ENCODE measurements at places on chromosomes 4 and X.

DNA sequence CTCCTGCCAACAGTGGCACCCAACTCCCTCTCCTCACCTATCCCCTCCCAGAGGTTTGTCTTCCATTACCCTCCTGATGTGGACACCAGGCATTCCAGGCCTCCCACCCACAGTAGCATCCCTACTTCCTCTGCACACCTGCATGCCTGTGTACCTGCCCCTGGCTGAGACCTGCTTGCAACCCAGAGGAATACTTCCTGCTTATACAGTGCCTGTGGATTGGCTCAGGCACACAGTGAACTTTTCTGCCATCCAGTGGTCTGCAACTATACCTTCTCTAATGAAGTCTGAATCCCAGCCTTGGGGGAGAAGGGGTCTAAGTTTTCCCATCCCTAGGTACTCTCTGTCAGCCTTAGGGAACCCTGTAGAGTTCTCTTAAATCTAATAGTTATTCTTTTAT is 169.9 kb downstream of the IQCM start:
- no peak for DNase-seq

- peak; percentile 64 for DNase-seq
Observed at GRCh38 chr4:168978001-168978700, 31.9 kb downstream of the CBR4 start.

- no peak for DNase-seq
Observed at GRCh38 chr4:1208266-1208961, 36.0 kb upstream of the SPON2 start.

GRCh38 chr4:48195374-48195773 is 61.3 kb upstream of the TXK start:
- peak; percentile 32 for DNase-seq

GRCh38 chr4:174198396-174198795 is 85.1 kb downstream of the FBXO8 start:
- DNase-seq: no peak

DNA sequence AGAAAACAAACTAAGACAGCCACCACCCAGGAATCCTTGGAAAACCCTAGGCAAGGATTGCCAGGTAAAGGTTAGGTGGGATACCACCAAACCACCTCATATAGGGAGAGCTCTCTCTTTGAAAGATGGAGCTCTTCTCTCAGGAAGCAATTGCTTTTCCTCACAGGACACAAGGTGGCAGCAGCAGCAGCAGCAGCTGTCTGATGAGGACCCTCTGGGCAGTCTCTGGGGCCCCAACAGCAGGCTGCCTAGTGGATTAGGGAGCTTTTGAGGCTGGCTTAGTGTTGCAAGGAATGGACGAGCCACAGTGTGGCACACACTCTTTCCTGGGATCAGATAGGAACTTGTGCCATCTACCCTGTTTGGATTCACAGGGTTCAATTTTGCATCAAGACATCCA is 41.4 kb upstream of the CHRDL1 start:
- DNase-seq: no peak

GRCh38 chrX:41005445-41005992 is 79.7 kb upstream of the USP9X start:
- DNase-seq: no peak

DNA sequence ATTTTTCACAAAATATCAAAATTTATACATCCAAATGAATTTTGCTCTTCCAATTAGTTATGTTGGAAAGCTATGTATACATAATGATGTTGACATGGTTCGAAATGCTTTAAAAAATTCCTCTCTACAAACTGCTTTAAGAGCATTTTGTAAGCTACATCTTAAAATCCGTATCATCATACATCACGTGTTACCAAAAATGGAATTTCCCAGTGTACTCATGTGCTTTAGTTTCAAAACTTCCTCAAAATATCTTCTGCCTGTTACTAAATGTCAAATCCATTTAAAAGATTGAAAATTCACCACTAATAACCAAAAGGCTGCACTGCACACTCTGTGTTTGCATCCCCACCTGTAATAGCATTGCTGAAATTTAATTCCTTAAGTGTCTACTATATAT is 87.9 kb downstream of the WDFY3 start:
- DNase-seq: peak; percentile 11

GRCh38 chrX:154352466-154352865 is 22.0 kb downstream of the FLNA start:
- no peak for DNase-seq

DNA sequence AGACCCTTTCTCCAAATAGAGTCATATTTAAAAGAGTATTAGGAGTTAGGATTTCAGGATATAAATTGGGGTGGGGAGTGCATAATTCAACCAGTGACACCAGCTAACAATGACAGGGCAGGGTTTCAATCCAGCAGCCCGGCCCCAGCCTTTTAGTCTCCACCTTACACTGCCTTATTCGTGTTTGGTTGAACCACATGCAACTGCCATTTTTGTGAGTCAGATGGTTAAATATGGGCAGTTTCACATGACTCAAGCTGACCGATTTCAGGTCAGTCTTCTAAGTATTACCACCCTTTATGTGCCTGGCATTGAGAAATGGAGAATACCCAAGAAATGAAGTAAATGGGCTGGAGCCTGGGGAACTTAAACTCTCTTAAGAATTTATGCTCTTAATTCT is 102.8 kb downstream of the STOX2 start:
- peak; percentile 39 for DNase-seq

DNA sequence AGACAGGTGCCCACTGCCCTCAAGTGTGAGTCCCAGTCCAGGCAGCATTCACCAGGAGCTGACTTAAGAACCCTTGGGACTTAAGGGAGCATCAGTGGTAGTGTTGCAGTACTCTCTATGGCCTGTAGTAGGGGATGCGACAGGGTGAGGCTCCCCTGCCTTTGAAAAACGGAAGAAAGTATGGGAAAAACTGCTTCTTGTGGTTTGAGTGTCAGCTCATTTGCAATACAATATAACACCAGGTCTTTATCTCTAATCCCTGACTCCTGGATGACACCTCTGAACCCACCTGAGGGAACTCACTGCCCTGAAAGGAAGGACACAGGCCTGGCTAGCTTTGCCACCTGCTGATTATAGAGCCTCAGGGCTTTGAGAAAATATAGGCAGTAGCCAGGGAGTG is 176.0 kb downstream of the SMARCA1 start:
- DNase-seq: no peak

DNA sequence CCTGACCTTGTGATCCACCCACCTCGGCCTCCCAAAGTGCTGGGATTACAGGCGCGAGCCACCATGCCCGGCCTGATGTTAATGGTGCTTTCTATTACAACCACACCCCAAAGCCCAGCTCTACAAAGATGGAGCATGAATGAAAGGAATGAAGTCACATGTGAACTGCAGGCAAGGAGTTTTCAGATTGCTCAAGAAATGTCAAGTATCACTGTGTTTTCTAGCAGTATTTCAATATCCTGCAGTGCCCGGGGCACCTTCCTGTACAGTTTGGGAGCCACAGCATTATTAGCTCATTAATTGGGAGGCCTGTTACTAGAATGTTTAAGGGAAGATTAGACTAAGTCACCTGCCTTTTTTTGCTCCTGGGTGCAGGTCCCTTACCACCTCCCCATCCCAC is 40.1 kb downstream of the PRIMPOL start:
- no peak for DNase-seq

DNA sequence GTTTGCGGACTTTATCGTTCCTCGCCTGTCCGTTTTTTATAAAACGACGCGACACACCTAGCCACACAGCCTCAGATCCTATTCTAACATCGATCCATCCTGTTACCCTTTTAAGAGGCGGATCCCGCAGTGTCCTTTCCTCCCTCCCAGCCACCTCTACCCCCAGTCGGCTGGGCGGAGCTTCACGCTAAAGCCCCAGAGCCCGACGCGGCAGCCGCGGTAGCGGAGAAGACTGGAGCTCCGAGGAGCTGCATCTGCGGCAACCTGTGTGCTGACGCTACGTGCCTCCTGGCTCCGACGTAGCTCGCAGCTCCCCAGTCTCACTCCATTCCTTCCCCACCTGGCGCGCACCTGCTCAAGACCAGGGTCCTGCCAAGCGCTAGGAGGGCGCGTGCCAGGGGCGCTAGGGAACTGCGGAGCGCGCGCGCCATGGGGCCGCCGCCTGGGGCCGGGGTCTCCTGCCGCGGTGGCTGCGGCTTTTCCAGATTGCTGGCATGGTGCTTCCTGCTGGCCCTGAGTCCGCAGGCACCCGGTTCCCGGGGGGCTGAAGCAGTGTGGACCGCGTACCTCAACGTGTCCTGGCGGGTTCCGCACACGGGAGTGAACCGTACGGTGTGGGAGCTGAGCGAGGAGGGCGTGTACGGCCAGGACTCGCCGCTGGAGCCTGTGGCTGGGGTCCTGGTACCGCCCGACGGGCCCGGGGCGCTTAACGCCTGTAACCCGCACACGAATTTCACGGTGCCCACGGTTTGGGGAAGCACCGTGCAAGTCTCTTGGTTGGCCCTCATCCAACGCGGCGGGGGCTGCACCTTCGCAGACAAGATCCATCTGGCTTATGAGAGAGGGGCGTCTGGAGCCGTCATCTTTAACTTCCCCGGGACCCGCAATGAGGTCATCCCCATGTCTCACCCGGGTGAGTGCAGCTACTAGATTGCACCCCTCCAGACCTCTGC is at the start of gene RNF128:
RNF128 (plus strand) TSS at position 217 of the 953 bp plus-strand sequence; CDS start at position 430, 213 bp downstream.
- peak; percentile 21 for DNase-seq

DNA sequence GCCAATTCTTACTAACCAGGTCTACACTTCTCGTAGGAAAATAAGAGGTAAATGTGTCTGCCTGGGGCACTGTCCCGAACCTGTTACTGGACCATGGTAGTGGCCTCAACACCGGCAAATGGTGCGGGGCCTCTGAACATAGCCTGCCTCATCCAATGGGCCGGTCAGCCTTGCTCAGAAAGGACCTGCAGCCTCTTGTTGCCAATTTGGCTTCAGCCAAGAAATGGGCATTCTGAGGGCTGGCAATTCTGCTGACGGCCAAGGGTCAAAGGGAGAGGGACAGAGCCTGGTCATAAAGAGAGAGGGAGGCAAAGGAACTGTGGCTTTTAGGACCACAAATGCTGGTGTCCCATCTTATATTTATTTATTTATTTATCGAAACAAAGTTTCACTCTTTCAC is 69.5 kb upstream of the ATP6AP2 start:
- DNase-seq: no peak

DNA sequence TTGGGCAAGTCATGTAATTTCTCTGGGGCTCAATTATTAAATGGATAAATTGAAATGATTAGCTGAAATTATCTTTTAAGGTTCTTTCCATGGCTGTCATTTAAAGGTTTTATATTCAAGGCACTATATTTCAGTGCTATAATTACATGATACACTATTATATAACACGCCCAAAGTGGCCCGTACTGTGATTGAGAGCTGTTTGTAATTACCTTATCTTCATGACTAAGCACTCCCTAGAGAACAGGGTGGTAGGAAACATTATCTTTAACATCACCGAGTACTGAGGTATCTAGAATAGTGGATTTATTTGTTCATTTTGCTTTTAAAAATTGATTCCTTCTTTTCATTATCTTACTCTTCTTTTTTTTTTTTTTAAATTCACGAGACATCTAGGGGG is 79.0 kb downstream of the DIAPH2 start:
- DNase-seq: no peak

- no peak for DNase-seq
Observed at GRCh38 chrX:14946606-14947155, 73.5 kb downstream of the MOSPD2 start.

GRCh38 chr4:137651128-137651527 is 118.8 kb upstream of the PCDH18 start:
- DNase-seq: peak; percentile 76

GRCh38 chr4:165600959-165601683 is 222.3 kb downstream of the CPE start:
- DNase-seq: no peak

DNA sequence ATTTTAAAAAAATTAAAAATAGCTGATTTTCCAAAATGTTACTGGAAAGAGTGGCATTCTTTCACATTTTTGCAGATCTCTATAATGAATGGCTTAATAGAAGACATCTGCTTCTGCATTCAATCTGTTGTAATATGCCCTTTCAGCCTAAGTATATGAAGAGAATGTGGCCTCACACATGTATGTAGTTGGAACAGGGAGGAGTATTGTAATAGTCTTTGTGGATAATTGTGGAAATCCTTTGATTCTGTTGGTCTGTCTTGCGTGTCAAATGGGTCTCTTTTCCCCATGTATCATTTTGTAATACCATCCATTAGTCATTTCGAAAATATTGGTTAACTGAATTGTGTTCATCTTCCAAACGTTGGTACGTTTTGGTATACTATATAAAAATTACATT is 11.6 kb downstream of the TXLNG start:
- DNase-seq: peak; percentile 28

- peak; percentile 90 for DNase-seq
Observed at GRCh38 chrX:1481636-1482529, 29.2 kb upstream of the ASMTL start.

- DNase-seq: peak; percentile 46
Observed at GRCh38 chr4:188722911-188723310, 583.7 kb downstream of the TRIML1 start.

DNA sequence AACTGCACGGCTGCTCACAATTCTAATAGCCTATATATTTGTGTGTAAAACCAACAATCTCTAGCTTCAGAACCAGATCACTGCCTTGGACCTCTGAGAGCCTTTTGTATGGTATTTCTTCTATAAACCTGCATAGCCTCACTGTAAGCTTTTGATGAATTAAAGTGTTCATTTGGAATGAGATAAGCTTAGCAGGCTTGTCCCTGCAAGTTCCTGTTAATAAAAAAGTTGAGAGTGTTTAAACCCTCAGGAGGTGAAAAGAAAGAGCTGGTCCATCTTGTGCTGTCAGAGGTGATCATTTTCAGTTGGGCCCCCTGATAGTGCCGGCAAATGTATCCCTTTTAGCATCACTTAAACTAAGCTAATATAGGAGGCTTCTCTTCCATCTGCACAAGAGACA is 191.8 kb downstream of the GPC3 start:
- no peak for DNase-seq

DNA sequence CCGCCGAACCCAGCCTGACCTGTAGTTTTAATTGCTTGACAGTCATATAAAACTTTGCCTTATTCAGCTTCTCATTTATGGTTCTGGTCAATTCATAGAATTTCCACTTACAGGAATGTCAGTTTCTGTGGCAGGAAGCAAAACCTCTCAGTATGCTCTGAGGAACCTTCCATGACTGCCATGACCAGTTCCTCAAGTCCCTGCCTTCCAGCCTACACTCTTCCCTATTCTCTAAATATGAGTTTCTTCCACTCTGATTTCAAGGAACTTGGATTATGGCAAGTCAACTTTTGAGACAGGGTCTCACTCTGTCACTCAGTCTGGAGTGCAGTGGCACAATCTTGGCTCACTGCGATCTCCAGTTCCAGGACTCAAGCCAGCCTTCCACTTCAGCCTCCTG is 26.0 kb upstream of the NSUN7 start:
- DNase-seq: no peak

- DNase-seq: peak; percentile 91
Observed at GRCh38 chr4:27154706-27155105, 294.1 kb downstream of the STIM2 start.

DNA sequence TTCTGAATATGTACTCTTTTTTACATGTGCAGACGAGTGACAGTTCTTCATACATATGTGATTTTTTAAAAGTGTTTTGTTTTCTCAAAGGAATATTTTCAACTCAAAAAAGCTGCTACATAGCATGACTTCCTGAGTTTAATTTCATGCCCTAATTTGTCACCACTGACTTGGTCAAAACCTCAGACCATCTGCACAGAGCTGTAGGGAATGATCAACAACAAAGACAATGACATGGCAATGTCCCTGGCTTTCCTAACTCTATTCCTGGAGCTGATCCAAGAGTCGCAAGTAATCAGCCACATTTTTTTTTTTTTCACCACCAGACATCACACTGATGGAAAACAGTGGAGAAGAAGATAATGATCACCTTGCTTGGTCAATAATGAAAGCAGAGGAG is 97.7 kb downstream of the TMA16 start:
- DNase-seq: no peak
